Activated CD8-positive, alpha-beta T cell treated with anti-CD3 and anti-CD28 coated beads for 36 hours (primary cell): ENCODE measurements at places on chromosomes 16 and 17. TPM values are rescaled to one million over a fixed set of nuclear protein-coding genes. Genes with fewer than 3 reads are reported as not detected.

The MPP2 gene
- 6.0 TPM for total RNA-seq

The TBC1D3I gene
- total RNA-seq, result 0.38 TPM

The PPL gene
- not detected for total RNA-seq

The CMTM2 gene
- 0.29 TPM for total RNA-seq

The ZKSCAN2 gene
- total RNA-seq, result 4.0 TPM

The NUP88 gene
- total RNA-seq, result 140 TPM

The FAM20A gene
- not detected for total RNA-seq

The GGT6 gene
- not detected for total RNA-seq

The CMTM1 gene
- total RNA-seq, result 6.2 TPM
